ENCODE measurements at places on chromosomes 12 and 14. TPM values are rescaled to one million over a fixed set of nuclear protein-coding genes. Genes with fewer than 3 reads are reported as not detected.

Gene FKBP4
- 116 TPM for total RNA-seq

Gene PTGER2
- total RNA-seq = 0.36 TPM

Gene CMKLR1
- total RNA-seq = 0.04 TPM

Gene EID3
- total RNA-seq = 0.63 TPM

Gene C12orf54
- total RNA-seq = 0.23 TPM

Gene TMEM119
- total RNA-seq = 19.1 TPM

Gene SMOC1
- 12.8 TPM for total RNA-seq

Gene IL31
- not detected for total RNA-seq

Gene PDE3A
- total RNA-seq = 4.0 TPM

Gene C12orf50
- total RNA-seq = not detected

Gene PYGL
- 5.0 TPM for total RNA-seq

Gene OR4N5
- not detected for total RNA-seq

Gene ESPL1
- 29.5 TPM for total RNA-seq

Gene MGP
- 3.2 TPM for total RNA-seq

Gene KLHL33
- not detected for total RNA-seq

Gene ZBTB42
- 0.38 TPM for total RNA-seq

Gene BMP4
- 42.9 TPM for total RNA-seq

Gene CLEC14A
- 21.9 TPM for total RNA-seq

Gene KRT3
- not detected for total RNA-seq

Gene AVPR1A
- not detected for total RNA-seq

Gene ANKRD33
- total RNA-seq = not detected

Gene DHRS4L2
- total RNA-seq = 11.7 TPM

Gene KRT82
- not detected for total RNA-seq

Gene TMEM52B
- not detected for total RNA-seq

Gene CRIP2
- total RNA-seq = 71.7 TPM

Gene PLEKHD1
- total RNA-seq = 0.30 TPM

Gene STAB2
- 0.73 TPM for total RNA-seq

Gene METTL1
- total RNA-seq = 341 TPM

Gene CDCA3
- total RNA-seq = 104 TPM

Gene GARIN6
- not detected for total RNA-seq

Gene SERPINA9
- total RNA-seq = not detected

Gene KCNK10
- total RNA-seq = 0.13 TPM

Gene NAP1L1
- total RNA-seq = 902 TPM

Gene PTCSC3
- not detected for total RNA-seq

Gene RNU4-1
- total RNA-seq = under 0.01 TPM

Gene SYNE3
- 34.1 TPM for total RNA-seq

Gene RIMKLB
- 47.7 TPM for total RNA-seq

Gene CTSG
- not detected for total RNA-seq

Gene GLS2
- not detected for total RNA-seq

Gene CALCOCO1
- total RNA-seq = 18.2 TPM

Gene EPYC
- not detected for total RNA-seq
